ENCODE measurements at places on chromosomes 6 and 20. TPM values are rescaled to one million over a fixed set of nuclear protein-coding genes. Genes with fewer than 3 reads are reported as not detected.

DNA sequence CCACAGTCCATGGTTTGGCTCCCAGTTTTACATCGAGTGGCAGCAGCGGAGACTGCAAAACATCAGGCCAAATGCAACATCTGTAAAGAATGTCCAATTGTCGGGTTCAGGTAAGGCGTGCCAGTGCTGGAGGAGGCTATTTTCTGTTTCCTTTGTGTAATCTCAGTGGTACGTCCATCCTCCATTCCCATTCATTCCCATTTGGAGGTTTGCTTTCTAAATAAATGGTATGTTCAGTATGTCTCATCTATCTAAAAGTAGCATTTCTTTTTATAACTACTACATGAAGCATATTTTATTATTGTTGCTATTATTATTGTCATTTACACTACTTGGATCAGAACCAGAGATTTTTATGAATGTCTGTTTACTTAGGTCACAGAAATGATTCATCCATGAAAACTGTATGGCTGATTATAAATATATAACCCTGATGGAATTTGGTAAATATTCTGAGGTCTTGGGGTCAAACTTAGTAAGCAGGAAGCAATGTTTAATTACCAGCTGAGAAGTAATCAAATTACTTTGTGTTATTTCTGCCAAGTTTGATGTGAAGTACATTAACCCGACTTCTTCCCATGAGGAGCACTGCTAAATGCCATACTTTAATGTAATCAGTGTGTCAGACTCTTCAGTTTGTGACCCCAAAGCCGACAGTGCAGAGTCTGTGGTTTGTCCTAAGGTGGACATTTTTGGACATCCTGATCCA, 512.9 kb downstream of the UTRN start:
- H3K4me1 ChIP-seq, result no peaks in the 10 kb centered on the region
- no peak for DNase-seq
- H3K4me3 ChIP-seq, result no peak overlapping the region
- H3K27ac ChIP-seq, result no peak overlapping the region
- peaks cover 67% of the 10 kb centered on the region for H3K36me3 ChIP-seq

DNA sequence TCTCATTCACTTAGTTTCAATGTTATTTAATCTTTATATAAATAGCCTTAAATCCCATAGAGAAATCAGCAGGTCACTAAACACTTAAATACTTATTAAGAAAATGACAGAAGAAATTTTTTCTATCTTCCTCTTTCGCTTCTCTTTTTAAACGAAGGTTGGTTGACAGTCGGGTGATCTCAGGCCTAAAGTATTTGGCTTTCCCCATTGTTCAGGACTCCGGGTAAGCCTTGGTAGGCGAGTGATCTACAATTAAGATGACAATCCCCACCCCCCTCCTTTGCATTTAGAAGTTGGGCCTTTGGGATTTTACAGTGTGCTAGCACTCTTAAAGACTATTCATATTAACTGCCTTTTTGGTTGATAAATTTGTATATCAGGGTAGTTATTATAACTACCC, 19.7 kb upstream of the UTRN start:
- H3K4me1 ChIP-seq, result no peaks in the 10 kb centered on the region
- H3K4me3 ChIP-seq, result no peak overlapping the region
- H3K27me3 ChIP-seq, result no peaks in the 10 kb centered on the region
- H3K27ac ChIP-seq, result no peak overlapping the region

The PDYN gene
- total RNA-seq, result not detected

The MOG gene
- total RNA-seq, result not detected

The ZNF133 gene
- 3.3 TPM for total RNA-seq

DNA sequence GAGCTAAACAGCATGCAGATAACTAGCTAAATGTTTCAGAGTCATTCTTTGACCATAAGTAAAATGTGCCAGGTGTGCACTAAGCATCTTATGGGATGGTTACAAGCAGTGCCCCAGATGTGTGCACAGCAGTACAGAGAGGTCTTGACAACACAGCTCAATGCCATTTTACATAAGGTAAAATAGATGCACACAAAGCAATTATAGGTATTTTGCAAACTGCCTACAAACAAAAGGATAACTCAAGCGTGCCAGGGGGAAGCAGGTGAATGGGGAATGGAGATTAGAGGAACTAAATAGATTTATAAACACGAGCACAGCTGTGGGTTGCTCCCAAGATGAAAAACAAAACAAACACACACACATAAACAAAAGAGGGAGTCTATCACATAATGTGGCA, 64.8 kb downstream of the SLC2A10 start:
- H3K4me3 ChIP-seq, result no peak overlapping the region
- no peak overlapping the region for H3K27ac ChIP-seq
- H3K4me1 ChIP-seq, result no peaks in the 10 kb centered on the region
- H3K36me3 ChIP-seq, result no peaks in the 10 kb centered on the region

The GSTA3 gene
- total RNA-seq, result not detected

DNA sequence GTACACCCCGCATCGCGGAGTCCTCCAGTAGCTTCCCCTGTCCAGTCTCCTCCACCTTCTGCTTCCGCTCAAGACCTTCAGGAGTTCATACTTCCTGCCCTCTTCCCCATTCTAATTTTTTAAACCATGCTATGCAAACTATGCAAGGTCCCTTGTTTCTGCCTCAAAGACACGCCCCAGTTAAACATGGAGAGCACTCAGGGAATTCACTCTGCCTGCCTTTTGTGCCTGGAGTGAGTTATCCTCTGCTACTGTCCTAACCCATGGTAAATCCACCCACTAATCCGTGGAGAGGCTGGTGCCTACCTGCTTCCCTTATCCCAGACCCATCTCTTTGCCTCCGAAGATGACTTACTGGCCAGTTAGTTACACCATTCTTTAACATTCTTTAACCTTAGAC, 473.7 kb upstream of the JARID2 start:
- no peaks in the 10 kb centered on the region for H3K4me1 ChIP-seq
- DNase-seq, result no peak
- H3K36me3 ChIP-seq, result no peaks in the 10 kb centered on the region
- H3K27me3 ChIP-seq, result no peaks in the 10 kb centered on the region
- no peak overlapping the region for H3K27ac ChIP-seq

- no peaks in the 10 kb centered on the region for H3K36me3 ChIP-seq
- no peaks in the 10 kb centered on the region for H3K27me3 ChIP-seq
- no peak overlapping the region for H3K4me3 ChIP-seq
Measured at GRCh38 chr6:142361779-142362750, 60.3 kb downstream of the ADGRG6 start.

- no peaks in the 10 kb centered on the region for H3K36me3 ChIP-seq
- no peak overlapping the region for H3K27ac ChIP-seq
- H3K4me3 ChIP-seq, result no peak overlapping the region
- no peak for DNase-seq
- no peaks in the 10 kb centered on the region for H3K27me3 ChIP-seq
Measured at GRCh38 chr20:32344835-32345506, 13.2 kb upstream of the ASXL1 start.

The L3MBTL3 gene
- total RNA-seq, result 29.0 TPM

GRCh38 chr6:114063956-114064355, 93.0 kb upstream of the HDAC2 start:
- H3K27me3 ChIP-seq, result peaks cover 13% of the 10 kb centered on the region
- no peak for DNase-seq
- H3K4me3 ChIP-seq, result no peak overlapping the region
- H3K27ac ChIP-seq, result no peak overlapping the region
- H3K36me3 ChIP-seq, result no peaks in the 10 kb centered on the region

The TOX2 gene
- 3.3 TPM for total RNA-seq

DNA sequence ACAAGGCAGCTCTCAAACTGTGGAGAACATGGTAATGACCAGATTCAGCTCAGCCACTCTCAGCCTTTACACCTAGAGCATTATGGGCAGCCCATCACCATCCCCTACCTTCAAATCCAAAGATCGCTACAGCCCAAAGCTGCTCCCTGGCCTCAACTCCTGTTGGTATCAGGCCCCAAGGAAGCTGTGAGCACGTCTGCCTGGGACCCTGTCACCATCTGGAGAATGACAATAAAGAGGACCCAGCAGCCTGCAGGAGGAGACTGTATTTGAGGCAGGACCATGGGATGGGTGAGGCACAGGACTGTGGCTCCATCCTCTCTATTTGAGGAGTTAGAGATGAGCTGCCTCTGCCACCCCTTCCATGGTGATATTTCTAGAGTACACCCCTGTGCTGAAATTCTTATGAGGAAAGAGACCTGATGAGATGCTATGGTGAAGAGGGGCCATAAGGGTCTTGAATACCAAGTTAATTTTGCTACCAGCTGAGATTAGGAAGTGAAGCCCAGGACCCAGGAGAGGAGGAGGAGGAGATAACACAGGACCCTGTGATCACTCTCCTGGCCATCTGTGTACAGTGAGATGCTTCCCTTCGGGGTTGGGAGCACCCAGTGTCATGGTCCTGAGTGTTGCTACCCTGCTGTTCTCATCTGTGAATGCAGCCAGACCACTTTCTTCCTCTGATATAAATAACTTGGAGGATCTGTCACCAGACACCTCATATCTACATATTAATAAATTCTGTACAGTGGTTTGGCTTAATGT, 19.6 kb upstream of the MICB start:
- H3K36me3 ChIP-seq, result no peaks in the 10 kb centered on the region
- H3K27me3 ChIP-seq, result no peaks in the 10 kb centered on the region
- no peak for DNase-seq
- peaks cover 13% of the 10 kb centered on the region for H3K4me1 ChIP-seq
- no peak overlapping the region for H3K27ac ChIP-seq

DNA sequence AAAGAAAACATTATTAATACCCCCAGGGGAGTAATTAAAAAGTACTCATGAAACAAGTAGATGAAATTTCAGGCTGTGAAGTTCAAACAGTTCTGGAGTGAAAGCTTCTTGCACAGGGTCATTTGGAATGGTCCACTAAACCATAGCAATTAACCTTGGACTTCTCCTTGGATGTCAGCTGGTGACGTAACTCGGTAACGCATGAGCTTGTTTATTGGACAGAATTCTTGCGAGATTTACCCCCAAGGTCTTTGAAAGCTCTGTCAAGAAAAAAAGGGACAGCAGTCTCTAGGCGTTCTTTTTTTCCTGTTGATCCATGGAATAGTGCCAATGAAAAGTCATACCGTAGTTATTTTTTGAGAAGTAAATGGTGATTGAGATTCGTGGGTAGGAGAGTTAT, 2.2 kb downstream of the CD83 start:
- H3K27ac ChIP-seq, result no peak overlapping the region
- peaks cover 8% of the 10 kb centered on the region for H3K36me3 ChIP-seq
- peaks cover 27% of the 10 kb centered on the region for H3K4me1 ChIP-seq
- DNase-seq, result no peak
- H3K27me3 ChIP-seq, result no peaks in the 10 kb centered on the region

- no peak overlapping the region for H3K4me3 ChIP-seq
- H3K27ac ChIP-seq, result no peak overlapping the region
- H3K27me3 ChIP-seq, result no peaks in the 10 kb centered on the region
- no peaks in the 10 kb centered on the region for H3K36me3 ChIP-seq
Measured at GRCh38 chr20:12256806-12257205, 339.1 kb downstream of the BTBD3 start.

DNA sequence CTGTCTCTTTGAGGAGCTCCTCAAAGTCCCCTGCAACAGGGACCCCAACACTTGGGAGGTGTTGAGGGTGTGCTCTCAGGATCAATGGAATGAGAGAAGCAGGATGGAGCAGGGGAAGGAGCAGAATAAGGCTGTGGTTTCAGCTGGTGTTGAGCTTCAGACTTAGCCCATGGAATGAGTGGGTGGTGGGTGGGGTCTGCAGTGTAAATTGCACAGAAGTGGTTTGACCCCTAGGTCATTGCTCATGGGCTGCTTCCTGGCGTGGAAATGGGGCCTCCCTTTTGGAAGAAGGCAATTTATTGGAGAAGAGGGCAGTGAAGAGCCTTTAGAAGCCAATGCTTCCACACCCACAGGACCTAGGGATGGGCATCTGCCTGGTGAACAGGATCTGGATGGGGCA, 37.0 kb upstream of the KCNG1 start:
- DNase-seq, result no peak
- H3K36me3 ChIP-seq, result no peaks in the 10 kb centered on the region
- no peak overlapping the region for H3K4me3 ChIP-seq
- H3K27me3 ChIP-seq, result peaks cover 7% of the 10 kb centered on the region

The PCSK2 gene
- total RNA-seq, result not detected

The DAAM2 gene
- not detected for total RNA-seq

- peaks cover 14% of the 10 kb centered on the region for H3K4me1 ChIP-seq
- peak; percentile 13 for DNase-seq
- H3K27ac ChIP-seq, result no peak overlapping the region
Measured at GRCh38 chr6:14876778-14877613, 368.9 kb upstream of the JARID2 start.

DNA sequence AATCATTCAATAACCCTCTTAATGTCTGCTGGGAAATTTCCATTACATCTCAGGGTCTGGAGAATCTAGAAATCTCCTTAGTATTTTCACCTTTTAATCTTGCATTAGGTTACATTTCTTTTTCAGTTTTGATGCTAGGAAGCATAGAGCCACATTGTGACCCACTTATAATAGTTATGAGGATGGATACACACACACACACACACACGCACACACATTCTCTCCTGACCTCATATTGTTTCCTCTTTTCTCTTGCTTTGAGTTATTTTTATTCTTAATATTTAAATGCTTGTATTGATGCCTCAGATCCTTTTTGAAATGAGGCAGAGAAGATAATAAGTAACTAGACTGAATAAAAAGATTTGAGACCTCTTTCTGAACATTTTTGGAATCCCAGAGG, 128.4 kb downstream of the KLHL32 start:
- no peaks in the 10 kb centered on the region for H3K4me1 ChIP-seq
- H3K36me3 ChIP-seq, result no peaks in the 10 kb centered on the region
- H3K27ac ChIP-seq, result no peak overlapping the region
- H3K4me3 ChIP-seq, result no peak overlapping the region
- no peaks in the 10 kb centered on the region for H3K27me3 ChIP-seq
- no peak for DNase-seq

- H3K27me3 ChIP-seq, result no peaks in the 10 kb centered on the region
- peak; percentile 15 for DNase-seq
- H3K36me3 ChIP-seq, result no peaks in the 10 kb centered on the region
- peaks cover 7% of the 10 kb centered on the region for H3K4me1 ChIP-seq
- H3K4me3 ChIP-seq, result no peak overlapping the region
Measured at GRCh38 chr6:53179961-53180651, 31.5 kb upstream of the GCM1 start.

DNA sequence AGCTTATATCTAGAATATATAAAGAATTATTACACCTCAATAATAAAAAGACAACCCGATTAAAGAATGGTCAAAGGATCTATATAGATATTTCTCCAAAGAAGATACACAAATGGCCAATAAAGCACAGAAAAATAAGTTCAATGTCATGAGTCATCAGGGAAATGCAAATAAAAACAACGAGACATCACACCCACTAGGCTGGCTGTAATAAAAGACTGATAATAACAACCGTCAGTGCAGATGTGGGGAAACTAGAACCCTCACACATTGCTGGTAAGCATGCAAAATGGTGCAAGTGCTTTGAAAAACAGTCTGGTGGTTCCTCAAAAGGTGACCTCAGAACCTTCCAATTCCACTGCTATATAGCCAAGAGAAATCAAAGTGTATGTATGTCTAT, 33.0 kb downstream of the TBX18 start:
- H3K27ac ChIP-seq, result no peak overlapping the region
- no peak overlapping the region for H3K4me3 ChIP-seq
- H3K4me1 ChIP-seq, result no peaks in the 10 kb centered on the region
- no peak for DNase-seq
- H3K27me3 ChIP-seq, result no peaks in the 10 kb centered on the region

GRCh38 chr6:163701762-163702161, 287.2 kb downstream of the QKI start:
- no peak for DNase-seq
- no peak overlapping the region for H3K27ac ChIP-seq
- no peaks in the 10 kb centered on the region for H3K4me1 ChIP-seq
- H3K27me3 ChIP-seq, result no peaks in the 10 kb centered on the region
- no peaks in the 10 kb centered on the region for H3K36me3 ChIP-seq

Data from CD4-positive, alpha-beta T cell (primary cell).